Endodermal cell (in vitro differentiated cells): ENCODE measurements at places on chromosomes 16 and 17. TPM values are rescaled to one million over a fixed set of nuclear protein-coding genes. Genes with fewer than 3 reads are reported as not detected.

BICDL2 gene
- total RNA-seq = 8.0 and 8.2 TPM in 2 replicates

DNA sequence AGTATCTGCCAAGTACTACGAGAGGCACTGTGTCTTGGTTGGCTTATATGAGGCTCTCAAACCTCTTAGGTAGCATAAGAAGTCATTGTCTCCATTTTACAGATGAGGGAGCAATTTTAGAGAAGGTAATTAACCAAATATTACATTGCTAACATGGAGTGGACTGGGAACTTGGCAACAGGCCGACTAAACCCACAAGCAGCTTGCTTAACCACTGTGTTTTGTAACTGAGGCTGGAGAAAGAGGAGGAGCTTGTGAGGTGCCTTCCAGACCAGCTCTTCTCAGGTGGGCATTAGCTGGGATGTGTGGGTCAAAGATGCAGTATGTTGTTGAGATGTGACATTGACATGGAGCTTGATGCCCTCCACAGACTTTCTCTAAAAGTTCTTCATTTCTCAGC, 835.6 kb upstream of the RBFOX1 start:
- no peak for DNase-seq

CCL23 gene
- not detected in 3 replicates for total RNA-seq

KRTAP17-1 gene
- total RNA-seq = 0.48 TPM in 1 of 2 replicates, not detected in the other

DNA sequence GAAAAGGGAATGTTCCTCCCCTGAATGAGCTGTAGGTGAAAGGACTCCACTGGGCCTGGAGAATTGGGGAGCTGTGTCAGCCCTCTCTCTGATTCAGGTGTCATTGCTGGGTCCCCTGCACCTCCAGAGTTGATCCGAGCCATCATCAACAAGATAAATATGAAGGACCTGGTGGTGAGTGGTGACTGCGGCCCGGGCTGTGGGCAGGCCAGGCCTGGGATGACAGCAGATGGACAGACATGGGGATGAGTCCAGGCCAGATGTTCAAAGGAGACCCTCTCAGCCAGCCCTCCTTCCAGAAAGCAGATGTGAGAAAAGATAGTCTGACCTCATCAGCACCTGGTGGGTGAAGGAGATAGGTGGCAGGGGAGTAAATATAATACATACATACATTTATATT, 4.6 kb downstream of the CHAD start:
- DNase-seq = no peak

CFAP97D1 gene
- total RNA-seq = 0.21 TPM in 1 of 3 replicates, not detected in the others

CD19 gene
- total RNA-seq = 0.20 TPM in 1 of 2 replicates, not detected in the other

PRDM7 gene
- total RNA-seq = not detected in 2 replicates

DNA sequence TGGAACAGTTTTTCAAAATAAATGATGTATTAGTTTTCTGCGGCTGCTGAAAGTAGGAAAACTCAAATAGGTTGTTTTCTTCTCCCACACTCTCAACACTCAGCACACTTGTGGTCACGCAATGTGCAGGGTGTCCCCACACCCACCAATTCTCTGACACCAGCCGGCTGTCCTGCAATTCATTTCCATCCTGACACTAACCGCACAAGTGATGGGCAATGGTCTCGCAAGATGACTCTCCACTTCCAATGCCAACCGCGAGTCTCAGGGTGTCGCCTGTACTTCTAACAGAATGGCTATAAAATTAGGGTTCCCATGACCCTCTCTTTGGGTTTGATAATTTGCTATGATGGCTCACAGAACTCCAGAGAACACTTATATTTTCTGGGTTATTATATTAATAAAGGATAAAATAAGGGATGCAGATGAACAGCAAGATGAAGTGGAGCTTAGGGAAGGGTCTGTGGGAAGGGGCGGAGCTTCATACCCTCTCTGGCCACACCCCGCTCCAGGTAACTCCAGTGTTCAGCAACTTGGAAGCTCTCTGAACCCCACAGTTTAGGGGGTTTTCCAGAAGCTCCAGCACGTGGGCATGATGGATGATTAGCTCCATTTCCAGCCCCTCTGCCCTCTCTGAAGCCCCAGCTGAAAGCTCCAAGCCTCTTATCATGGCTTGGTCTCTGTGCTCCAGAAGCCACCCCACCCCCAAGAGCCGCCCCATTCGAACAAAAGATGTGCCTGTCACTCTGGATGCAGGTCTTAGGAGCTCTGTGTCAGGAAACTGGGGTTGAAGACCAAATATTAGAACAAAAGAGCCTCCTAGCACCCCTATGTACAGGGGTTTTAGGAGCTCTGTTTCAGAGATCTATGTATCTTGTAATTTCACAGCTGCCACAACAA, 19.8 kb downstream of the TAF1C start:
- DNase-seq = peak; percentile 53

SECTM1 gene
- not detected in 3 replicates for total RNA-seq

- DNase-seq = peak; percentile 93
These were observed 20.1 kb upstream of the SLC46A1 start for GRCh38 chr17:28426081-28426519.

LSM12 gene
- 102 to 113 TPM (median 106 TPM) in 3 replicates for total RNA-seq

DNA sequence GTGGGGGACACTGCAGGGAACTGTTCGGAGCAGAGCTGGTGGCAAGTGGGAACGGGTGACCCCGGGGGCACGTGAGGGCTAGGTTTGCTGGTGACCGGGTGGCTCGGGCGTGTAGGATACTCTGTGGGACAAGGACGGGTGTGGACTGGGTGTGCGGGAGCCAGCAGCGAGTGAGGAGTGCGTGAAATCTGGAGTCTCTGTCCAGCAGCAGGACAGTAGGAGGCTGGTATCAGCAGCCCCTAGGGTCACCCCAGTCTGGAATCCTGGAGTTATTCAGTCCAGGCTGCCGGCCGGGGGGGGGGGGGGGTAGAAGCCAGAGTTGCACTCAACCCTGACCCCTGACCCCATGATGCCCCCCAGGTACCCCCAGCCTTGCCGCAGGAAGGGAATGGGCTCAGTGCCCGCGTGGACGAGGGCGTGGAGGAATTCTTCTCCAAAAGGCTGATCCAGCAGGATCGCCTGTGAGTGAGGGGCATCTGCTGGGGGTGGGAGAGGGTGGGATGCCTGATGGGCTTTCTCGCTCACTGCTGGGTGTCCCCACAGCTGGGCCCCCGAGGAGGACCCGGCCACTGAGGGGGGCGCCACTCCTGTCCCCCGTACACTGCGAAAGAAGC, 6.2 kb downstream of the ACD start:
- DNase-seq = peak; percentile 62
